ENCODE measurements at places on chromosomes 11 and 22.

GRCh38 chr11:69636512-69637197 is 4.3 kb upstream of the CCND1 start:
- no peak for DNase-seq

GRCh38 chr22:40363059-40363458 is 7.3 kb upstream of the SGSM3 start:
- DNase-seq = no peak

DNA sequence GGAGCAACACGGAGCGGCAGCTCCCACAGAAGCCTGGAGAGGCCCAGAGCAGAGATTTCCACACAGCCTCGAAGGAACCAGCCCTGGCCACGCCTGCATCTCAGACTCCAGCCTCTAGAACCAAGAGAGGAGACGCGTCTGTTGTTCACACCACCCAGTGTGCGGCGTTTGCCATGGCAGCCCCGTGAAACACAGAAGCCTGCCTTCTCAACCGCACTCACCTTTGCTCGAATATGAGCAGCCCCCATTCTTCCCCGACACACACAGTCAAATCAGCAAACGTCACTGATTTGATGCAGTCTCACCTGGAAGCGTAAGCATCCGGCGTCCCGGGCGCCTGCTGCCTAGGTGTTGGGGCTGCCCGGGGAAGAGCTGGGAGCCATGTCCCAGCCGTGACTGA is 14.2 kb upstream of the TALDO1 start:
- DNase-seq = no peak

- no peak for DNase-seq
Observed at GRCh38 chr11:68934666-68935065, 31.0 kb downstream of the IGHMBP2 start.

DNA sequence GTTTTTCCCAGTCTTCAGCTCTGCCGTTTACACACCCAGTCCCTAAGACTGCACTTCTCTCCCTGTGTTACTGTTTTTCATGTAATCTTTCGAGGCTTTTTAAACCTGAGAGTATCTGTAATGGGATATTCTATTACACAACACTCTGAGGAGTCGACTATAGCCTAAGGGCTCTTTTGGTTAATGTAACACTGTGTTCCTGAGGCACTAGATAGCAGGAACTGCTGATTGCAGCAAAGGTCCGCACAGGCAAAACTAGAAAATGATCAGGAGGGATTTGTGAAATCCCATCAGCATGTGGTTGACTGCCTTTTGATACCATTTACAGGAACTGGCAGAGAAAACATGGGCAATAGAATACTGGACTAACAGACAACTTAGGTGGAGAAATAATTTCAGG is 512.3 kb upstream of the RAG2 start:
- no peak for DNase-seq

DNA sequence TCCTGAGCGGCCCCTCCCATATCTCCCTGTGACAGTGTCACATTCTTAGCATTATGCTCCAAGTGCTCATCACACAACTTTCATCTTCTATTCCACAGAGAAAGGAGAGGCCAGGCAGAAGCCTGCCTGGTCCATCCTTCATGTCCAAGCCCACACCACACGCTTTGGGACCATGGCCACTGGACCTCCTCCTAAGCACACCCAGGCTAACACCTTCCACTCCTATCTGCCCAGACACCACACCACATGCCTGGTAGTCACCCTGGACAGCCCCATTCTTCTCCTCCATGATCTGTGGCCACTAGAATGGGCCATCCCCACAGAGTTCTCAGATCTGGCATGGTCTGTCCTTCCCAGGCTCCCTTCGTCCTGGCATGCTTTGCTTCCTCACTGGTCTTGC is 55.3 kb downstream of the HIRA start:
- no peak for DNase-seq

DNA sequence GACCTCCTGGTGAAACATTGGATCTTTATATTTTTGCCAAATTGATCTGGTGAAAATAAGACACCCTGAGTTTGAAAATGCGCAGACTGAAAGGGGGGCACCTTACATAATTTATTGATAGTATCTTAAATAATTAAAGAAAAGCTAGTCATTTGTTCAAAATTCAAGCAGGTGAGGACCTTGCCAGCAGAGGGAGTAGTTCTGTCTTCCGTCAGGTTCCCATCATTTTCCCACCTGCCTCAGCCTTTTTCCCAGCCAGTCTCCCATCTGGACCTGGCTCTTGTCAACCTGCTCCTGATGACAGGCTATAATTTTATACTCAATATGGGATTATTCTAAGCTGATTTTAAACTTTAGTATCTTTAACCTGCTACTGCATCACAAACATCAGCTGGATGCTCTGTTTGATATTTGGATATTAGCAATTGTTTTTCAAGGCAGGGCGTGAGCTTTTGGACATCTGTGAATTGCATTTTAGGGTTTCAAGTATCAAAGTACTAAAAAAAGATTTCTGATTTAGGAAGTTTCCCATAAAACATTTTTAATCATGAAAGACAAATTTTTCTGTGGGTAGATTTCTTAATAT is 132.0 kb downstream of the ELP4 start:
- no peak for DNase-seq
